NCI-H446 treated with DMSO at 0.1 percent for 48 hours (cell line): ENCODE measurements at places on chromosomes 13 and 19.

GRCh38 chr13:106997696-106998095 is 429.8 kb upstream of the ARGLU1 start:
- no peak for DNase-seq

- peak; percentile 66 for DNase-seq
Observed at GRCh38 chr13:66835040-66835628, 395.0 kb downstream of the PCDH9 start.

DNA sequence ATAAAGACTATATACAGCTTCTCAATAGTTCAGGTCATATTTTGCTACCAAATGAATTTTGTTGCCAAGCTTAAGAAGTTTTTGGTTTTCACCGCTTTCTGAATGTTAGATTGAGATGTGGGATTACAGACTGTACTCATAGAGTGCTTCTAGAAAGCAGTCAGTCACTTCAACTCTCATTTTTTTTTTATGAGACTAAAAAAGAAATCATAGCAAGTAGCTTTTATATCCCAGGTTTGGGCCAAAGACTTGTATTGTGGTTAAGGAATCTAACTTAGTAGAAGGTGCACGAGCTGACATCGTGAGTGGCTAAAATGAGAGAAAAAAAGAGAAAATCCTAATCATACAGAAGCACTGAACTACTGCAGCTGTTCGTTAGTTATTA is 2.2 kb upstream of the USPL1 start:
- no peak for DNase-seq

- DNase-seq = no peak
Observed at GRCh38 chr13:85536706-85537105, 262.5 kb downstream of the SLITRK6 start.

- no peak for DNase-seq
Observed at GRCh38 chr13:70424928-70425327, 316.7 kb upstream of the KLHL1 start.

GRCh38 chr19:28307963-28308362 is 905.0 kb downstream of the UQCRFS1 start:
- DNase-seq = no peak

GRCh38 chr13:111482126-111482525 is 161.7 kb downstream of the TEX29 start:
- no peak for DNase-seq

DNA sequence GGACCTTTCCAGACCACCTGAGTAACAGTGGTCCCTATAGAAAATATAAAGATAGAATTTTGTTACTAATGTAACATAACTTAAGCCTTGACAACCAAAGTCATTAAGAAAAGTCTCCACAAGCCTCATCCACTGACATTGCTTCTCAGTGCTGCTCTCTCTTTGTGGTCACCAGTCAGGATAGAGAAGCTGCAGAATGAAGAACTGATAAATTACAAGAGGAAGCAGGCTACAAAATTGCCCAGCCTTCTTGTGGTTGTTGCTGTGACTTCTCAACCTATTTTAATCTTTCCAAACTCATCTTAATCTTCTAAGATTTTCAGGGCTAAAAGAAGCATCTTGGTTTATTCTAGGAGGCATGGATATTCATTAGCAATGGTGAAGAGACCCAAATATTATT is 343.8 kb downstream of the MZT1 start:
- DNase-seq = no peak

GRCh38 chr19:23283925-23284324 is 33.7 kb upstream of the ZNF724 start:
- DNase-seq = no peak

DNA sequence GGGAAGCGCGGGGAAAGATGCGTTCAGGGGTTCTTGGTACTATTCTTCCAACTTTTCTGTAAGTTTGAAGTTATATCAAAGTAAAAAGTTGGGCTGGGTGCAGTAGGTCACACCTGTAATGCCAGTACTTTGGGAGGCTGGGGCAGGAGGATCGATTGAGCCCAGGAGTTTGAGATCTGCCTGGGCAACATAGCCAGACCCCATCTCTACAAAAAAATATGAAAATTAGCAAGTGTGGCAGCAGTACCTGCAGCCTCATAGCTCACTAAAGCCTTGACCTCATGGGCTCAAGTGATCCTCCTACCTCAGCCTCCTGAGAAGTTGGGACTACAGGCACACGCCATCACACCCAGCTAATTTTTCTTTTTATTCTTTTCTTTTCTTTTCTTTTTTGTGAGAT is 12.4 kb upstream of the ZNF77 start:
- DNase-seq = no peak

DNA sequence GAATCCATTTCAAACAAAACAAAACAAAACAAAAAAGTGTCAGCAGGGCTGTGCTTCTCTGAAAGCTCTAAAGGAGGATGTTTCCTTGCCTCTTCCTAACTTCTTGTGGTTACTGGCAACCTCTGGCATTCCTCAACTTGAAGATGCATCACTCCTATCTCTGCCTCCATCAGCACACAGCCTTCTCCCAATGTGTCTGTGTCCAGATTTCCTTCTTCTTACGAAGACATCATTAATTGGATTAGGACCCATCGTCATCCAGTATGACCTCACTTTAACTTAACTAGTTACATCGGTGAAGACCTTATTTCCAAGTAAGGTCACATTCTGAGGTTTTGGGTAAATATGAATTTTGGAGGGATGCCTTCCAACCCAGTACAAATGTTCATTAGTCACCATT is 33.8 kb upstream of the GTF2F2 start:
- no peak for DNase-seq

DNA sequence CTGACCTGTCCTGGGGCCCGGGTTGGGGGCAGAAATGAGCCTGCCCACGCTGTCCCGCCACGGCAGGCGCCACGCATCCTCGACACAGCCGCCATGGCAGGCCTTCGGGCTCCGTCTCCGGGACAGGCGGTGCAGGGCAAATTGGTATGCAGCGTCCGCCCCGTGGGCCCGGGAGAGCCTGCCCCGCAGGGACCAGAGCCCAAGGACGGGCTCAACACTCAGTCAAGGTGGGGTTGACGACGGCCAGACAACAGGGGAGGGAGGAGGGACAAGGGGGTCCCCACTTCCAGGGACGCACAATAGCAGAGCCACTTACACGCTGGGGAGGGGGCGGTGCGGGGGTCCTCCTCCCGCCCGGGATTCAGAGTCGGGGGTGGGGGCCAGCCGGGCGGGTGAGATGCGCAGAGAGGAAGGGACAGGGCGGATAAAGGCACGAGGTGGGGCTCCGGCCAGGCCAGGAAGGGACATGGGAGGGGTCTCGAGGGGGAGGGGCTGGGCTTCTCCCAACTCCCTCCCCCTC is 1.2 kb downstream of the CTXN1 start:
- no peak for DNase-seq
